Eye (tissue), 1 donor: ENCODE measurements at places on chromosomes 5 and 9.

DNA sequence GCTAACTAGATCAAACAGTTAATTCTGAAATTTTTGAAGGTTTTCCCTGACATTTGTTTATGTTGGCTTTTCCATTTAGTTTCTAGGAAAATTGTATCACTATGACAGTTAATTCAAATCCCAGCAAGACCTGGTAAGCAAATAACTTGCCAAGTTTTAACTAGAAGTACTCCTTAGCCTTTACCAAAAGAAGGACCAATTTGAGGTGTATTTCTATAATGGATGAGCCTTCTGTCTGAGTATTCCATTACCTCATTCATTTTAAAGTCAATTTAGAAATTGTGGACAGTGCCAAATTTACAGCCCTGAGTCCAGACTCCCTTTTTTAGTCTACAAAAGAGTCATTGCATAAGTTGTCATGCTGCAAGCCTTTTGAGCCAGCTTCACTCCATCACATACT is 687.6 kb downstream of the CETN3 start:
- no peak for DNase-seq

DNA sequence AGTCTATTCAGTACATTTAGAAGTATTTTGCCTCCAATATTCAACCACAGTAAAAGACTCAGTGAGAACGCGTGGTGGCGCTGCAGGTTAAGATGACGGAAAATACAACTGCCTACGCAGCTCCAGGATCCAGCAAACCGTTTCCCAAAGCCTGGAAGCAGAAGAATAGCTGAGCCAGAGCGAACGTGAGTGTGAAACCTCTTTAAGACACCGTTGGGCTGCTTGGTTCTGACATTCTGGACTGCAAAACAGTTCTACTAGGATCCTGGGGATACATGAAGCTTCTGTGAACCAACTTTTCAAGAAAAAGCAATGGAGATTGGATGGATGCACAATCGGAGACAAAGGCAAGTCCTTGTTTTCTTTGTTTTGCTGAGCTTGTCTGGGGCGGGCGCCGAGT is at the start of gene PCDHB16:
PCDHB16 (plus strand) TSS at position 140 of the 400 bp plus-strand sequence; CDS start at position 313, 173 bp downstream.
- DNase-seq: peak; percentile 52

DNA sequence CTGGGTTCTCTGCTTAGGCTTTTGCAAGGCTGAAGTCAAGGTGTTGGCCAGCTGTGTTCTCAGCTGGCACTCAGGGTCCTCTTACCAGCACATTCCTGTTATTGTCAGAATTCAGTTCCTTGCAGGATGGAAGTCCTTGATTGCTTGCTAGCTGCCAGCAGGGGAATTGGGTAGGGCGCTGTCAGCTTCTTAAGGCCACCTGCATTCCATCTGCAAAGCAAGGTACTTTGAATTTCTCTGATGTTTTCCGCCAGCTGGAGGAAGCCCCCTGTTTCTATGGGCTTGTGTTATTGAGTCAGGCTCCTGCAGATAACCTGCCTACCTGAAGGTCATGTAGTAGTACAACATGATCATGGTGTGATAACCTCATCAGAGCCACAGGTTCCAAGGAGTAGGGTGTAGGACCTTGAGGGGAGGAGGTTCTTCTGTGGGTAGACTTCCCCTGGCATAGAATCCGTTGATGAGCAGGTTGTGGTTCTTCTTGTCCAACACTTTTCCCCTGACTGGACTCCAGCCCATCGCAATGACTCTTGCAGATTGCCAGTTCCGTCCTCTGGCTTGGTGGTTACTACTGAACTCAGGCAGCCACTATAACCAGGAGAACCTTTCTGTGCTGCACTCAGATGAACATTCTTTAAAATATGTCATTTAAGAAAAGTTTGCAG is 6.8 kb downstream of the TENT4A start:
- DNase-seq: no peak

- no peak for DNase-seq
Measured at GRCh38 chr9:71911908-71912335, 483 bp downstream of the C9orf85 start.

DNA sequence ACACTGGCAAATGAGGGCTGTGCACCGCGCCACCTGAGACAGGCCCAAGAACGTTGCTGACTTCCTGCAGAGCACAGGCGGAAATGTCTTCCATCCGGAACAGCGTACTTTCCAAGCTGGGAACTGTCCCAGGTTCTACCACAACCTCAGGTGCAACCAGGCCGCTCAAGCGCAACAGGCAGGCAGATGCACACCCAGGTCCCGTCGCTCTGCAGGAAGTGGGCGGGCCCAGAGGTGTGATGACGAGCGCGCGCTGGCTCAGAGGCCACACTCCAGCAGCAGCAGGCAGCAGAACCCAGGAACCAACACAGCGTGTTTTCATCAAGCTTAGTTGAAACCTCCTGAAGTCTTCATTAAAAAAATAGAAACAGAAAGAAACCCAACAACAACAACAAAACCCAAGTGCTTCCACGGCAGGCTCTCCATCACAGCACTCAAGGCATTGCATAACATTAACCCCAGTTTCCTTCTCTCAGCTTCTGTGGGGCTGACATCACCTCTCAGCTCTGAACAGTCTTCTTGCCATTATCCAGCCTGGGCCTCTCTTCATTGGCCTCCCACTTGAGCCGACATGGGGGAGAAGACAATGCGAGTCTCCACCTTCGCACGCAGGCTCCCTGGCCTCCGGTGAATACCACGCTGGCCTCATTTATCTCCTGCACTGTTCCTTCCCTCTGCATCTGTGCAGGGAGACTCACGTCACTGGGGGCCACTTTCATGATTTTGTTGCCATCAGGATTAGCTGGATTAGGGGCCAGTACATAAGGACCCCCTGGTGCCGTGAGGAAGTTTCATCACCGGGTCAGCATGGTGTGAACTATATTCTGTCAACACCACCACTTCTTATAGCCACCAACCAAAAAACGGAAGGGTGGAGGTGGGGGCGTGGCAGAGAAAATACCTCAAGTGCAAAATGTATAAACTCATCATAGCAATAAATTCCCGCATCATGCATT is 22.1 kb downstream of the PTCH1 start:
- DNase-seq: peak; percentile 65
